Islet precursor cell (in vitro differentiated cells): ENCODE measurements at places on chromosomes 3 and 15.

- DNase-seq, result peak; percentile 63
Observed at GRCh38 chr3:13500133-13500885, 20.2 kb downstream of the HDAC11 start.

DNA sequence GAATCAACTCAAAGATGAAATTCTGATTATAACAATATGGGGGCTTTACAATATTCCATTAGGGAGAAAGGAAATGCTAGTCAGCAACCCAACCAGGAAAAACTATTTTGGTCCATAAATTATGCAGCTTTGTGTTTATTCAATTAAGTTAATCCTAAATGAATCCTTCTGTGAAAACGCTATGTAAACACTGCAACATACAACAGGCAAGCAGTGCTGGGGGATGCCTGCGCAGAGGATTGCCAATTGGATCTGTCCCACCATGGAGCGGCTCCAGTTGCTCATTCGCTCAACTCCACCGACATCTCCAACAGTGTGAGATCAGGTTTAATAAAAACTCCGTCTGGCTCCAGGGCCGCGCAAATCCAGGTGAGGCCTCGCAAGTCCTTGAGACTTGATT is 290.5 kb upstream of the VEPH1 start:
- DNase-seq, result no peak

GRCh38 chr15:85149465-85150129 is 167.9 kb downstream of the PDE8A start:
- DNase-seq, result no peak

DNA sequence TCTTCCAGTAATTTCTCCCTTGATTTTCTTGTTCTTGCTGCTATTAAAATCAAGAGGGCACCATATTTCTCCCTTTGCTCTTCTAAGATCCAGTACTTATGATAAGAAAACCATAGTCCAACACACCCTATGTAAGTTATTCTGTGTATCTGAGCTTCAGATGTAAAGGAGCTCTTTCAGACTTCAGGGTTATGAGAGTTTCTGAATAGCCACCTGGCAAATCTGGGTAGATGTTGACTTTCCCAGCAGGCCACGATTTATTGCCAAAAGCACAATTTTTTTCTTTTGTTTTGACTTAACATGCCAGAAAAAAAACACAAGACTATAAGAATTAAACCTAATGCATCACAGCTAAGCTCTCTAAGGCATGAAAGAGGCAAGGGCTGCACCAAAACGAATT is 1045.0 kb downstream of the FHIT start:
- no peak for DNase-seq

DNA sequence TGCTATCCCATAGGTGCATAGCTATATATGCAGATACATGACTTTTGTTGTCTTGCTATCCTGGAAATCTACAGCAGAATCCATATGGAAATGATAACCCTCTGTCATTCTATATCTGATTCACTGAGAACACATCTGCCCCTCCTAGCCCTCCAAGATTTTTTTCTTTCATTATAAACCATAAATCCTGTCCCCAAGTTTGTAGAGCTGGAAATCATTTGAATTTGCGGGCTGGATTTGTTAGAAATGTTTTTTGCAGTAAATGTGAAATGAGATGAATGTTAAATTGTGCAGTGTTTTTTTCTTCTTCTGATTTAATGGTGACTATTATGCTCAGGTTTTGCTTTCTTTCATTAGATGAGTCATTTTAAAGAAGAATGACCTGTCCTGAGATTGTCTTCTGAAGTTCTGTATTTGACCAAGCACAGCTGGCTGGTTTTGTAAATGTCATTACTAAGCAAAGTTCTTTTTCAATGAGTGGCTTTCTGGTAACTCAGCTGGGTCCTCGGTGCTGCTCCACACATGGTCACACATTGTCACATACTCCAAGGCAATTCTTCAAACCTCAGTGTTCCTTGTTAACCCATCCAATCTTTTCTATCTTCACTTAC is 25.3 kb upstream of the ABHD17C start:
- DNase-seq, result no peak

- DNase-seq, result no peak
Observed at GRCh38 chr3:181943285-181943684, 231.6 kb downstream of the SOX2 start.

DNA sequence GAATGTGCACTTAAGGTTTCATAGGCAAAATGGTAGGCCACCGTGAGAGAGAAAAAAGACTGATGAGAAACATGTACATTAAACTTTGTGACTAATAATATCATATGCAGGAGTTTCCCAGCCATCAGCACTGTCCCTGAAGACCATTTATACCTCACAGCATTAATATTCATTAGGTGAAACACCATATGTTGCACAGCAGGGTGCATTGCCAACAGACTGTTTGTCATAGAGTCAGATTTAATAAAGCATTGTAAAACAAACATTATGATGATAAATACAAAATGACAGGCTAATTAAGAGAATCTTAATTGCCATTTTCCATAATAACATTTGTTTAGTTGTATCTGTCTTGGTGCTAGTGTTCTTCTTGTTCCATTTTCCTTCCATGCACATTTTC is 578.3 kb downstream of the EPHA3 start:
- DNase-seq, result no peak

DNA sequence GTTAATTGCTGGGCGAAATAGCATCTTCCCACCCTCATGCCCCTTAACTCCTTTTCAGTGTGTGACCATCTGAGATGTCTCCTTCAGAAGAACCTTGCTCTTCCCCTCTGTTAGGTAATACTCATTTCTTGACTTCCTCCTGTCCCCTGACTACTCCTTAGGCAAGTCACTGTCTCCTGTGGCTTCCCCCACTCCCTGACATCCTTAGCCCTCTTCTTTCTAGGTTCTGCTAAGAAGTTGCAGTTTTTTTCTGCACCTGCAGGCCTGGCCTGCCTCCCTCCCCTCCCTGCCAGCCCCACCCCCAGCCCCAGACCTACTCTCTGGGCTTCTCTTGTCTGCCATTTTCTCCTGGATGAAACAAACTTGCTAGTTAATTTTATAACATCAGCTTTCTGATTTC is 15.2 kb upstream of the EID1 start:
- DNase-seq, result no peak

DNA sequence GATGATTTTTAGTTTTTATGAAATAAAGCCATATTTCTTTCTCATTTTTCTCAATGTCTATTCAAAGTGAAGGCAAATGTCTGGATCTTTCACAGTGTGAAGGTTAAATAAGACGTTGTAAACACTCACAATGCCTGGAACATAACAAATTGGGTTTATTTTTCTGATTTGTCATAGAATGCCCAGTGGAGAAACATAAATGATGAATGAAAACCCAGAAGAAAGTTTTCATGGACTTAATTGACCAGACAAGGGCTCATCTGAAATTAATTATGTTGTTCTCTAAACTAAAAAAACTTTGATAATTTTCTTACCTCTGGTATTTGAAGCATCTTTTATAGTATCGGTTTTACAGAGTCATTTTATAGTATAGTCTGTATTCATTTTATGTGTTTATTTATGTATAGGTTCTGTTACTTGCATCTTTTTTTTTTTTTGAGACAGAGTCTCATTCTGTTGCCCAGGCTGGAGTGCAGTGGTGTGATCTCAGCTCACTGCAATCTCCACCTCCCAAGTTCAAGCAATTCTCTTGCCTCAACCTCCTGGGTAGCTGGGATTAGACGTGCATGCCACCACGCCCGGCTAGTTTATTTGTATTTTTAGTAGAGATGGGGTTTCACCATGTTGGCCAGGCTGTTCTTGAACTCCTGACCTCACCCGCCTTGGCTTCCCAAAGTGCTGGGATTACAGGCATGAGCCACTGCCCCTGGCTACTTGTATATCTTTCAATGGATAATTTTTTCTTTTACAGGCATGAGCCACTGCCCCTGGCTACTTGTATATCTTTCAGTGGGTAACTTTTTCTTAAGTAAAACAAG is 15.1 kb upstream of the BNIP2 start:
- no peak for DNase-seq

GRCh38 chr3:48594417-48595049 is 596 bp downstream of the COL7A1 start:
- DNase-seq, result no peak

- no peak for DNase-seq
Observed at GRCh38 chr15:73130830-73131229, 78.6 kb downstream of the NEO1 start.

- no peak for DNase-seq
Observed at GRCh38 chr15:45242289-45242688, 9.7 kb upstream of the SLC28A2 start.

- DNase-seq, result no peak
Observed at GRCh38 chr3:106135451-106136160, 266.8 kb upstream of the CBLB start.

DNA sequence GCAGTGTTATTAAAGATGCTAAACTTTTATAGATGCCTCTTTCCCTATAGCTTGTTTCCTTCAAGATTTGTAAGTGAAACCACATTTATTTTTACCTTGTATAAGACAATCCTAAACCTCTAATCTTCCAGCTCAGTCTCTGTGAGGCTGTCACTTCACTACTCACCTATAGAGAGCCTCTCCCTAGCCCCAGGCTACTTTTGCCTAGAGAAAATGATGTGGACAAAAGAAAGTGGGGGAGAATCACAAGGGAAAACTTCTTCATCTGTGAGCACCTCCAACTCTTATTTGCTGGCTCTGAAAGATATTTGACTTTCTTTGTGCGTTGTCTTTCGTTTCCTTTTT is 74.9 kb upstream of the SCN5A start:
- no peak for DNase-seq

DNA sequence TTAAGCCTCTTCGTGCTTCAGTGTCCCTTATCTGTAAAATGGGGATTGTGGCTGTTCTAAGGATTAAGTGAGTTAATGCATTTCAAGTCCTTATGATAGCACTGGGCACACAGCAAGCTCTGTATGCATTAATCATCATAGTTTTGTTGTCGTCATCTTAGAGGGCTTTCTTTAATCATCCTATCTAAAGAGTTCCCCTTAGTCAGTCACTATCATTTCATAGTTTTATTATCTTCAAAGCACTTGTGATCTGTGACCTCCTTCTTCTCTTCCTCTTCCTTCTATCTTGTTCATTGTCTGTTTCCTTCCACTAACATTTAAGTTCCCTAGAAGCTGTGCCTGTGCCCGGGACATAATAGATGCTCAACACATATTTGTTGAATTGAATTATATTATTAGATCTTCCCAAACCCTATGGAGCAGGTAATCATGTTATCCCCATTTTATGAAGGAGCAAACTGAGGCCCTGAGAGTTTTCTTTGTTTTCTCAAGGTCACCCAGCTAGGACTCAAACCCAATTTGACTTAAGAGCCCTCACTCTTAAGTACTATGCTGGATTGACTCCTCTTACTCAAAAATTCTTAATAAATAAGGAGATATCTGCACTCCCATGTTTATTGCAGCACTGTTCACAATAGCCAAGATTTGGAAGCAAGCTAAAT is 24.1 kb downstream of the DUOX2 start:
- DNase-seq, result no peak

- DNase-seq, result no peak
Observed at GRCh38 chr3:190059242-190059590, 61.5 kb downstream of the P3H2 start.

GRCh38 chr3:24156466-24156865 is 211.4 kb downstream of the NR1D2 start:
- peak; percentile 90 for DNase-seq

- DNase-seq, result no peak
Observed at GRCh38 chr15:88391700-88392099, 75.5 kb downstream of the MRPL46 start.

DNA sequence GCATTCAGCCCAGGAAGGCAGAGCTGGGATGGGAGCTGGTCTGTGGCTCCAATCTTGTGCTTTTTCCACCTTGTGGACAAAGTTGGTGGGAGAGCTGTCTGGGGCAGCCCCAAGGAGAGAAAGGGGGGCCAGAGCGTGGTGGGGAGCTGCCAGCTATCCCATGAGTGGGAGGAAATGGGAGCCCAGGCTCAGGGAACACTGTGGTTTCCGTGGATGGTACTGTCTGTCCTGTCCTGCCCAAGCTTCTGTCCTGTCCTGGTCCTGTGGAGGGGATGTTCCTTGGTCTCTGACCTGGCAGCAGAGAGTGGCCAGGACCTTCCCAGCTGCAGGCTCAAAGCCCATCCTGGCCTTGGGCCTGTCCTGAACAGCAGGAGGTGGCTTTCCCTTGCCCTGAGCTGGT is 72.6 kb upstream of the SEC13 start:
- no peak for DNase-seq

- DNase-seq, result no peak
Observed at GRCh38 chr3:195172896-195173295, 98.1 kb downstream of the XXYLT1 start.

- DNase-seq, result no peak
Observed at GRCh38 chr3:125479091-125479490, 40.9 kb downstream of the SNX4 start.

GRCh38 chr3:14674841-14675240 is at the start of gene C3orf20:
Gene C3orf20, plus strand, starts transcription at chr3:14675141. Its CDS starts 7,573 bp downstream, at chr3:14682714.
- no peak for DNase-seq

GRCh38 chr3:177278016-177278415 is 80.7 kb upstream of the TBL1XR1 start:
- DNase-seq, result no peak

- no peak for DNase-seq
Observed at GRCh38 chr3:36447061-36447460, 66.8 kb downstream of the STAC start.

DNA sequence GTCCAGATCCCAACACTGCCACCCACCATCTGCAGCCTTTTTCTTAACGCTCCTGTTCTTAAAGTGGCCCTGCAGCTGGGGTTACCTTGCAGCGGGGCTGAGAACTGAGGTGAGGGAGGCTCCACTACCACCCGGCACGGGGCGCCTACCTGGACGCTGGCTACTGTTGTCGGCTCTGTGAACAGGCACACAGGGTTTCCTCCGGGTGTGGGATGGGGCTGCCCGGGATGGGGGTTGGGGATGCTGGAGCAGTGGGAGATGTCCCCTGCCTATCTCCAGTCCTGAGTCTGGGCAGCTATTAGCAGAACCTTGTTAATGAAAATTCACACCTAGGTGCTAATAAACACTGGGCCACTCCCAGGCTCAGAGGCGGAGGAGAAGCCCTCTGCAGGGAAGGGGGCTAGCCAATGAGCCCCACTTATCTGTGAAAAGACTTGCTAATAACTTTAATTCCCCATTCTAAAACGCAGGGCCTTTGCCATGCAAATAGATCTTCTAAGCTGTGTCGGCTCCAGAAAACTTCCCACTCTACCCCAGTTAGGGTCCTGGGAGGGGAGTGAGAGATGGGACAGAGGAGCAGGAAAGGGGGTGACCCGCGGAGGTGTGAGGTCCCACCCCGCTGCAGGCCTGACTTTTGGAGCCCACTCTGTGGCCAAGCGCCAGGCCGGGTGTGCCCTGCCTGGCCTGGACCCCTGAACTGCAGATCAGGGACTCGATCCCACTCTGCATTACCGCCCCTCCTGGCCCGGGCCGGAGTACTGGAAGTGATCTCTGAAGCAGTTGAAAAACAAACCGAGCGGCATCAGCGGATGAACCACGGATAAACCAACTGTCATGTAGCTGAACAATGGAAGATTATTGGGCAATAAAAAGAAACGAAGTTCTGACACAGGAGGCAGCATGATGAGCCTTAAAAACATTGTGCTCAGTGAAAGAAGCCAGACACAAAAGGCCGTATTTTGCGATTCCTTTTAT is 3.1 kb downstream of the MESP1 start:
- no peak for DNase-seq
